ENCODE measurements at places on chromosomes 16 and 17. TPM values are rescaled to one million over a fixed set of nuclear protein-coding genes. Genes with fewer than 3 reads are reported as not detected.

CDRT15L2 gene
- total RNA-seq: not detected

PPL gene
- total RNA-seq: 6.6 TPM

CRYM gene
- total RNA-seq: 1.9 TPM

CCL11 gene
- not detected for total RNA-seq

TMUB2 gene
- 18.7 TPM for total RNA-seq

- H3K4me3 ChIP-seq: no peak overlapping the region
- H3K4me1 ChIP-seq: no peaks in the 10 kb centered on the region
- H3K27ac ChIP-seq: no peak overlapping the region
- no peak for DNase-seq
- H3K27me3 ChIP-seq: no peaks in the 10 kb centered on the region
Observed at GRCh38 chr17:35523296-35523695, 14.2 kb downstream of the SLFN12L start.

DNA sequence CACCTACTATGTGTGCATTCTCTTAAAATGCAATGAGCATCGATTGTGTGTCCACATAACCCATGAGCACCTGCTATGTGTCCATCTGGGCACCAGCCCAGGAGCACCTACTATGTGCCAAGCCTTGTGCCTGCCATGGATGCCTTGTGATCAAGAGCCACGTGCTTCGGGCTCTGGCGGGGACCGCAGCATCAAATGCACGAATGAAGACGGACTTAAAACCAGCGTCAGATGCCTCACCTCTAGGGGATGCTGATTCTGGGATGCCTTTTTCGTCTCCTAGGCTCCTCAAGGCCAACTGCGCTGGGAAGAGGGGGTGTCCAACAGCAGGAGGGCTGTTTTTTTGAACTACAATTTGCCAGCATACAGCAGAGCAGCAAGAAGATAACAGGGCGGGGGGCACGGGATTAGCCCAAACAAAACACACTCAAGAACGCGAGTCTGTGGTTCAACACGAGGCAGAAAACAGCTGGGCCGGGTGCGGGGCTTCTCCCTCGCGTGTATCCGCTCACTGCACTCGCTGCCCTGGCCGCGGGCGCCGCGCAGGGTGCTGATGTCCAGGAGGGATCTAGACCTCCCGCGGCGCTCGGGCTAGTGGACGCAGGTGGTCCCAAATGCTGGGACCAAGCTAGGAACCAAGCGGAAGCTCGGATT lies 1.2 kb upstream of the GLIS2 start:
- no peak for DNase-seq
- peaks cover 33% of the 10 kb centered on the region for H3K27me3 ChIP-seq
- no peak overlapping the region for H3K27ac ChIP-seq
- H3K4me1 ChIP-seq: peaks cover 81% of the 10 kb centered on the region
- no peaks in the 10 kb centered on the region for H3K36me3 ChIP-seq
- H3K4me3 ChIP-seq: peak overlapping the region; percentile 31

GRCh38 chr16:89395150-89396142 lies 94.9 kb downstream of the ANKRD11 start:
- H3K4me1 ChIP-seq: peaks cover 51% of the 10 kb centered on the region
- peaks cover 28% of the 10 kb centered on the region for H3K36me3 ChIP-seq
- peak overlapping the region; percentile 65 for H3K27ac ChIP-seq
- peak; percentile 97 for DNase-seq
- H3K27me3 ChIP-seq: no peaks in the 10 kb centered on the region

DNA sequence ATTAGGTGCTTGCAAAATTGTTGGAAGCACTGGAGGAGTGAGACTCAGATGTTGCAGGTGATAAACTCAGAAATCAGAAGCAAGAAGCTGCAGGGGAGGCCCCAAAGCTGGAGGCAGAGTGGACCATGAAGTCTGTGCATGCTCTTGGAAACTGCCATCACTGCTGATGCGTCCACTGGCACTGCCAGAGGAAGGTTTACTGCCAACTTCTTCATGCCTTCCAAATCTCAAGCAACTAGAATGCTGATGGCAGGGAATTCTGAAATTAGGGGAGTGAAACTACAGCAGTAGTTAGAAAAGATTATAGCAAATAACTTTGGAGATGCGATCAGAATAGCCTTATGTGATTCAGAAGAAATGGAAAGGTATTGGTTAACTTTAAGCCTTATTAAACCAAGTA lies 277.1 kb upstream of the SDK2 start:
- no peaks in the 10 kb centered on the region for H3K4me1 ChIP-seq
- H3K36me3 ChIP-seq: no peaks in the 10 kb centered on the region
- H3K27me3 ChIP-seq: peaks cover 9% of the 10 kb centered on the region
- no peak overlapping the region for H3K27ac ChIP-seq

- peaks cover 8% of the 10 kb centered on the region for H3K36me3 ChIP-seq
- H3K27me3 ChIP-seq: no peaks in the 10 kb centered on the region
- H3K4me3 ChIP-seq: no peak overlapping the region
- H3K4me1 ChIP-seq: peaks cover 27% of the 10 kb centered on the region
- no peak for DNase-seq
Observed at GRCh38 chr16:83903751-83904150, 4.8 kb downstream of the MLYCD start.

- H3K27ac ChIP-seq: peak within 1 kb of the TSS; percentile 76
- H3K27me3 ChIP-seq: no peaks in the 10 kb centered on the region
- peaks cover 18% of the 10 kb centered on the region for H3K36me3 ChIP-seq
- H3K4me1 ChIP-seq: peaks cover 46% of the 10 kb centered on the region
- peak within 1 kb of the TSS; percentile 90 for H3K4me3 ChIP-seq
Observed at GRCh38 chr16:57447186-57447962, at the start of the genes CIAPIN1 and COQ9. TSS of gene CIAPIN1 (minus strand) at chr16:57447385. CDS start at chr16:57440928, 6,457 bp downstream. TSS of gene COQ9 (plus strand) at chr16:57447479. CDS start at chr16:57447506, 27 bp downstream.

DNA sequence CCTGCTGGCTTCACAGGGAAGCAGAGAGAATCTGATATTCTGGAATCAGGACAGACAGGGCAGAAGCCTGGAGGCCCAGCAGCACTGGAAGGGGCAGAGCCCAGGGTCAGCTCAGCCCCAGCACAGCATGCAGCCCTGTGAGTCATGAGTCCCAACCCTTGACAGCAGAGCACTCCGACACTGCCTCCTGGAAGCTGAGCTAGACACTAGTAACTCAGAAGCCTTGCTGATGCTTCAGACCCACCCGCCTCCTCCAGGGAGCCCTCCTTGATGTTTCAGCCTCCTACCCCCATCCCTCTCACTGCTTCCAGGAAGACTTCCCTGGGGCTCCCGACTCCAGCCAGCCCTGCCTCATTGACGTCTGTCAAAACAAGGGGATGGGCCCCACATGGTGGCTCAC lies 6.9 kb downstream of the CAMKK1 start:
- no peak overlapping the region for H3K27ac ChIP-seq
- H3K4me3 ChIP-seq: no peak overlapping the region
- no peaks in the 10 kb centered on the region for H3K4me1 ChIP-seq
- no peak for DNase-seq
- no peaks in the 10 kb centered on the region for H3K27me3 ChIP-seq

All from HepG2 (cell line).